Activated CD4-positive, alpha-beta T cell treated with anti-CD3 and anti-CD28 coated beads, Interleukin-2, amount 10 ng/mL, durations not matched to agents 24 days and 14 days (primary cell): ENCODE measurements at places on chromosomes 1 and 21. TPM values are rescaled to one million over a fixed set of nuclear protein-coding genes. Genes with fewer than 3 reads are reported as not detected.

DNA sequence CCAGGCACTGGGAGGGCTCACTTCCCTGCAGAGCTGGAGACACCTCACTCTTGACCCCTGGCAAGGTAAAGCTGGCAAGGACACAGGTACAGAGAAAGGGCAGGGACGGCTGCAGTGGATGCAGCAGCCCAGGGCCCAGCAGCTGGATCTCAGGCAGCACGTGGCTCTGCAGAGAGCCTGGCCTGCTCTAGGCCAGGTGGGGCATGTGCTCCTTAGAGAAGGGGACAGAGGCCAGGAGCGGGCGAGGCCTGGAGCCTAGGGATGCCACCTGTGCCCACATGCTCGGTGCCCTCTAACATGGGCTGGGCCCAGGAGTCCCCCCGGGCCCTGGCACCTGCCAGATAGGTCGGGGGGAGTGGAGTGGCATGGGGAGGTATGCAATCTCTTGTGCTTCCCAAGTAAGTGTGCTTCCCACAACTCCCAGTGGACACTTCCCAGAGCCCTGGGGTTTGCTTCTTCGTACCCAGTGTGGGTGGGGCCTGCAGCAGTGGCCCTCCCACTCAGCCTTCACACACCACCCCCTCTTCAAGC, 30.0 kb downstream of the WNT3A start:
- DNase-seq, result no peak

DNA sequence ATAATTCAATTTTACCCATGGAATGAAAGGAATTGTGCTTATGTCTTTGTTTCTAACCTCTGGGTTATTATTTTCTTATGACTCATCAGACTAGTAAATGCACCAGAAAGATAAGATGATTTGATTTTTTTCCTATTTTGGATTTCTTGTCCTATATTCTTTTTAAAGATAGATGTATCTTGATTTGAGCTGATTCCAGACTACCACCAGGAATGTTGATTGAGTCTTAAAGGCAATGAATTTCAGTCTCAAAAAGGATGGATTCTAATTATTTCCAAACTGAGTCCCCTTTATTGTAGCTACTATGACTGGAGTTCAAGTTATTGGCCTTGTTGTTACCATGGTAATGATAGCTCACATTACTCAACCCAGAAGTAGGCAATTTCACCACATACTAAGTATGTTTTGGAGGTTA, 95.8 kb upstream of the RGS4 start:
- DNase-seq, result no peak

SLC44A5 gene
- total RNA-seq, result not detected in 2 replicates

FAM163A gene
- total RNA-seq, result not detected in 2 replicates

GRCh38 chr21:29248124-29248523, 50.6 kb upstream of the BACH1 start:
- DNase-seq, result no peak

SYT6 gene
- total RNA-seq, result not detected in 2 replicates

CLDN17 gene
- not detected in 2 replicates for total RNA-seq

SIK1 gene
- 11.8 and 12.5 TPM in 2 replicates for total RNA-seq

DNA sequence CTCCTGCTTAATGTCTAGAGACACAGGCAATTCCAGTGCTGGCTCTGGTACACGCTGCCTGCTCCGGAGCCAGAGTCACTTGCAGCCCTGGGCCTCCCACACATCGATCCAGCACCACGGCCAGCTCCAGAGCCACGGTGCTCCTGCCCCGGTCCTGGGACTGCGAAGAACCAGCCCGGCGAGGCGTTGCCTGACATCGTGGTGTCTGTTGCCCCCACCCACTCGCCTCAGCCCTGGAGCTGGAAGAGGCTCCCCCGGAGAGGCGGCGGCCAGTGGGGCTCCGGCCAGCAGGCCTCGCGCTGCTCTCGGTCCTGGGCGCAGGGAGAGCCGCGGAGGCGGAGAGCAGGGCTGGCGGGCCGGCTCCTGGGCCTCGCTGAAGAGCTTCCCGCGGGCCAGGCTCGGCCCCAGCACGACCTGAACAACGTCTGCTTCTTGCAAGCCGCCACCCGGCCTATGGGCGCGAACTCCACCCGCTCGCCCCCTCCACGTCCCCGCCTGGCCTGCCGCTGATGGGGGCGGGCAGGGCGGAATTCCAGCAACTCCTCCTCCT, 364.8 kb downstream of the CEP170 start:
- DNase-seq, result no peak

DNA sequence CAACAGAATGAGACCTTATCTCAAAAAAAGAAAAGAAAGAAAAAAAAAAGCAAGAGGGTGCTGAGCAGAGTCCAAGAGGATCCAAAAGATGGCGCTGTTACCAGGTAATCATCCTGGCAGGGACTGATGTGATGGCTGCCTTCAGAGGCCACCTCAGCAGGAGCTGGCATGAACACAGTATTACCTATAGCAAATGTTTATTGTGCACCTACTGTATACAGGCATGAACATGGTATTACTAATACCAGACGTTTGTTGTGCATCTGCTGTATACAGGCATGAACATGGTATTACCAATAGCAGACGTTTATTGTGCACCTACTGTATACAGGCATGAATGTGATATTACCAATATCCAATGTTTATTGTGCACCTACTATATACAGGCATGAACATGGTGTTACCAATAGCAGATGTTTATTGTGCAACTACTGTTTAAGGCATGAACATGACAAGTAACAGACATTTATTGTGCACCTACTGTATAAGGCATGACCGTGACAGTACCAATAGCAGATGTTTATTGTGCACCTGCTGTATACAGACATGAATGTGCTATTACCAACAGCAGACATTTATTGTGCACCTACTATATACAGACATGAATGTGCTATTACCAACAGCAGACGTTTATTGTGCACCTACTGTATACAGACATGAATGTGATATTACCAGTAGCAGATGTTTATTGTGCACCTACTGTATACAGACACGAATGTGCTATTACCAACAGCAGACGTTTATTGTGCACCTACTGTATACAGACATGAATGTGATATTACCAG, 115.1 kb upstream of the TMEM51 start:
- peak; percentile 69 for DNase-seq

GRCh38 chr1:221717485-221717853, 24.4 kb downstream of the DUSP10 start:
- DNase-seq, result no peak

SDC3 gene
- 0.33 and 0.44 TPM in 2 replicates for total RNA-seq

DNA sequence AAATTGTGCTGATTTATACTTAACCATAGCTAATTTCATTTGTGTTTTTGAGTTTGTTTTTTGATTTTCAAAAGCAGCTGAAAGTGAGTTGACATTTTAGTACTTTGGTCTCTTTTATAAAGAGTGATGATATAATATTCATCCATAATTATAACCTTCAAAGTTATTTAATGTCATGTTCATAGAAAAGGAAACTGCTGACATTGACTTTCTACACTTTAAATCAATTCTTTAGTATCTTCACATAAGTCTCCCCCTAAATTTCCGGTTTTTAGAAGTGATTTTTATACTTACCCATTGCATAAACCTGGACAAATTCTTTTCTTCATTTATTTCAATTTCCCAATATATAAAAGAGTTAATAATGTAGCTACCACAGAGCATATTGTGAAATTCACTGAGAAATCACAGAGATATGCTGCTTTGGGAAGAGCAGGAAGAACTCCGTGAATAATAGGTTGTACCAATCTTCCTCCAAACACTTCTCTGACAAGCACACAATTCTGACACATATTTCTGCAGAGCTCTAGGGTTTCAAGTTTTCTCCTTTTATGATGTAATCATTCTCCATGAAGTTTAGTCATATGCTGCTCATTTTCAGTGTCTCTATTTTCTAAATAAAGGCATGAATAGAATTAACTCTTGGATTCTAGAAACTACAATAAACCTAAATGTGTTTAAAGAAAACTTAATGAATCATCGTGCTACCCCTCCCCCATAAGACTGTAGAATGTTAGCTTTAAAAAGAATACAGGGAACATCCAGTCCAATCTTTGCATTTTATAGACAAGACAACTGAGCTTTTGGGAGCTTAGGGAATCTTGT, 25.6 kb upstream of the CDC42BPA start:
- DNase-seq, result no peak

GRCh38 chr21:44896561-44897286, 23.2 kb upstream of the PTTG1IP start:
- no peak for DNase-seq

SELP gene
- 0.14 TPM in 1 of 2 replicates, not detected in the other for total RNA-seq

RRP1 gene
- total RNA-seq, result 94.4 and 99.4 TPM in 2 replicates

DNA sequence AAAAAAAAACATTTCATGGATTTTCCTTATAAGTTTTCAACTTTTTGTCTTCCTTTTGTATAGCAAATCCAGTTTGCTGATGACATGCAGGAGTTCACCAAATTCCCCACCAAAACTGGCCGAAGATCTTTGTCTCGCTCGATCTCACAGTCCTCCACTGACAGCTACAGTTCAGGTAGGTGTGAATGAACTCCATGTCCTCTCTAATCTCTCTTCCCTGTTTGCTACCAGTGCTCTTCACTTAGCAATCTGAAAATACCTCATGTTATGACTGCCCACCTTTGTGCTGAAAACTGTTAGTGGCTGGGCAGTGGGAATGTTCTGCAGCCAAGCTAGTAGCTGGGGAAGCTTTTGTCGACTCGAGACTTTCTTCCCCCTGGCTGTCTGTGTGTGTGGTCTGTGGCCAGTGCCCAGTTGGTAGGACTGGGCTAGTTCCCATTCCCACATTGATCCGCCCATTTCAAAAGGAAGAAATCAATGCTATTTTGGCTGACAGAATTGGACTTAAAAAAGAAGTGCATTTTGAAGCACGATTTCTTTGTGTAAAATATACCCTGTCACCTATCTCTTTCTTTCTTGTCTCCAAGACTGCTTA, 24.5 kb downstream of the AHCYL1 start:
- DNase-seq, result no peak

DNA sequence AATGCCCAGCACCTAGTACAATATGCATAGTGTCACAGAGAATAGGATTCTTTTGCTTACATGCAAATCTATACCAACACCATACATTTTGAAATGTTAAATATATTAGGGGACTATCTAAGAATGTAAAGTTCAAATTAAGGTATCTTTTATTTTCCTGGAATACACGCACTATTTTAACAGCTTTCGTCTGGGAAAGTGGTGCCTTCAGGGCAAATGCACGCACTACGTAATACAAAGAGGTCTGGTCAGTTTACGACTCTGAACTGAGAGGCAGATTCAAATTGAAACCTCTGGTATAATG, 931 bp downstream of the FUBP1 start:
- DNase-seq, result no peak

SOX13 gene
- total RNA-seq, result 0.17 TPM in 1 of 2 replicates, not detected in the other

PLA2G2F gene
- total RNA-seq, result not detected in 2 replicates

DNA sequence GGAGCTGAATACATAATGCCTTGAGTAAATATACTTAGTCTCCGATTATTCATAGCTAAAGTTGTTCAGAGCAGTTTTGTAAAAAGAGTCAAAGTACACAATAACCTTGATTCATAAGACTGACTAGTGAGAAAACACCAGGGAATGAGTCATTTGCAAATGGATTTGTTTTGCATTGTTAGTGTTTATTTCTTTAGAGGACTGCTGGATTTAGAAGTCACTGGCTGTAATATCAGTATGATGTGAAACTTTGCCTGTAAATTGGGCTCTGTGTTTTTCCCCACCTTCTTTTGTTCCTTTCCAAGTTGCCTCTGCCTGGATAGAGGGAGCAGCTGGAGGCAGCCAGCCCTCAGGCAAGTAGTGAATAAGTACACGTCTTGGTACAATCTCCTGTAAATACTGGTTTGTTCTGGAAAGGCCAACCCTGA, 474.7 kb downstream of the NUF2 start:
- DNase-seq, result no peak

DNA sequence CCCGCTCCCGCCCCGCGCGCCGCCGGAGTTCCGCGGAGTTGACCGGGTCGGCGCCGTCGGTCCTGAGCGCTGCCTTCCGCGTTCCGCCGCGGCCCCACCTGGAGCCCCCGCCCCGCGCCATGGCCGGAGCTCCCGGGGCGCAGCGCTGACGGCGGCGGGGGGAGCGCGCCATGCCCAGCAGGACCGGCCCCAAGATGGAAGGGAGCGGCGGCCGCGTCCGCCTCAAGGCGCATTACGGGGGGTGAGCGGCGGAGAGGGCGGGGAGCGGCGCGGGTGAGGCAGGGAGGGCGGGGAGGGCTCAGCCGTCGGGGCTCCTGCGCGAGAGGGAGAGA, 216 bp downstream of the PRKCZ start:
- DNase-seq, result no peak

EBNA1BP2 gene
- 134 and 135 TPM in 2 replicates for total RNA-seq

GRCh38 chr1:240100371-240100934, 8.8 kb downstream of the FMN2 start:
- no peak for DNase-seq

SPRR2B gene
- total RNA-seq, result not detected in 2 replicates

- no peak for DNase-seq
These were observed 13.7 kb downstream of the KIAA1614 start for GRCh38 chr1:180926164-180926981.

TCEA3 gene
- 6.7 and 7.8 TPM in 2 replicates for total RNA-seq

LAMC2 gene
- 0.05 and 0.07 TPM in 2 replicates for total RNA-seq

DNA sequence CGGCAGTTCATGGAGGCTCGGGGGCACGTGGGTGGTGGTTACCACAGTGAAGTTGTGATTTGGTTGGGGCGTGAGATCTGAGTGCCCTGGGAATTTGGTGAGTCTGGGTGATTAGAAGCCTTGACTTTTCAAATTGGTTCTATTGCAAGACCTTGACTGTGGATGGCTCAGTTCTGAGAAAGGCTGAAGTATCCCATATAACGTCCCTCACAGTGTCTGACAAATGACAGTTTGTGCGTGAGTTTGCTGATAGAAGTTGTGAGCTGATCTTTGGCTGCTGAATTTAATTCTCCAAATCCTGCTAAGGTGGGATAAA, 549 bp downstream of the MSH4 start:
- DNase-seq, result no peak

DNA sequence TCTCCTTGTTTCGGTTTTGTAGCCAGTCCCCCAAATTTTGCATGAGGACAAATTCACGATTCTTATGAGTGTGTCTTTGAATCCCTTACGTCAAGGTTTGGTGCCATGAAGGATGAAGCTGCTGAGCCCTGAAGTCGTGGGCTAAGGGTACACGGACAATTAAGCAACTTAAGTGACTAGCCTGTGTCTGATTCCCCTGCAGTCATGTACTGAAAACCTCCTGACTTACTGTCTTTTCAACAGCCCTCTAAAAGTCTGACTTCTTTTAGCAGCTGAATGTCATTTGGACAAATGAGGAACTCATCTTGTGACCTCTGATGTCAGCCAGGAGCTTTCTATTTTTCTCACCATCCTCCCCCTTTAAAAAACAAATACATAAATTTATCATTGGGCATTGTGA, 27.1 kb upstream of the C1orf105 start:
- DNase-seq, result no peak

- no peak for DNase-seq
These were observed 231.0 kb upstream of the KAZN start for GRCh38 chr1:14367451-14367850.

- DNase-seq, result no peak
These were observed 121.8 kb downstream of the OSBPL9 start for GRCh38 chr1:51738681-51739080.

GRCh38 chr1:81949421-81949820, 148.7 kb downstream of the ADGRL2 start:
- DNase-seq, result no peak

OR2G6 gene
- total RNA-seq, result not detected in 2 replicates

- DNase-seq, result no peak
These were observed 146.9 kb downstream of the MIS18A start for GRCh38 chr21:32131960-32132359.

NTRK1 gene
- 54.3 and 61.2 TPM in 2 replicates for total RNA-seq

GRCh38 chr21:21213297-21213696, 215.1 kb downstream of the NCAM2 start:
- DNase-seq, result no peak
